HFFc6 (cell line): ENCODE measurements at places on chromosomes 16 and 17. TPM values are rescaled to one million over a fixed set of nuclear protein-coding genes. Genes with fewer than 3 reads are reported as not detected.

DNA sequence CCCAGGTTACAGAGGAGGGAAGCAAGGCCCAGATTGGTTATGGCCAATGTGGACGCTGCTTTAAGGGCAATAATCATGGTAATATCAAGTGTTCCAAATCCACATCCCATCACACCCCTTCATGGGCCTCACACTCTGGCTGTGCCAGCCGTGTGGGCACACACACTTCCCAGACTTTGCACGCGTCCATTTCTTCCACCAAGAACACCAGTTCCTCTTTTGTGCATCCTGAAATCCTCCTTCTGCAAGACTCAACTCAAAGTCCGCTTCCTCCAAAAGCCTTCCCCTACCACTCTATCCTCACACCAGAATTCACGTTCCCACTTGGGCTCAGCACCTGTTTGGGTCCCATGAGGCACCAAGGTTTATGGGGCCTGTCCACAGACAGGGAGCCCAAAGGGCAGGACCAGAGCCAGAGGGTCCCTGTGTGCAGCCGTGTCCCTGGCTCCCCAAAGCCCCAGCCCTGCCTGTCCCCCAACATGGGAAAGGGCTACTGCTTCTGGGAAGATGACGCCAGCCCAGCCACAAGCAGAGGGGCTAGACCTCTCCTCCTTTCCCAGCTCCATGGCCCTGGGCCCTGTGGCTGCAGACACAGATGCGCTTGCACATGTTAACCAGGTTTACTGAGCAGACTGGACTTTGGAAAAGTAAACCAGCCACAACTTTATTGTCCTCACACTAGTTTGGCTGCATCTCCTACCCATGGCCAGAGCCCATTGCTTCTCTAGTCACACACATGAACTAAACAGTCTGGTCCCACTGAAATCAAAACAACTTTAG, 20.3 kb downstream of the SPNS3 start:
- no peak overlapping the region for H3K27ac ChIP-seq
- H3K36me3 ChIP-seq, result no peaks in the 10 kb centered on the region
- peaks cover 33% of the 10 kb centered on the region for H3K27me3 ChIP-seq
- H3K4me1 ChIP-seq, result no peaks in the 10 kb centered on the region

DNA sequence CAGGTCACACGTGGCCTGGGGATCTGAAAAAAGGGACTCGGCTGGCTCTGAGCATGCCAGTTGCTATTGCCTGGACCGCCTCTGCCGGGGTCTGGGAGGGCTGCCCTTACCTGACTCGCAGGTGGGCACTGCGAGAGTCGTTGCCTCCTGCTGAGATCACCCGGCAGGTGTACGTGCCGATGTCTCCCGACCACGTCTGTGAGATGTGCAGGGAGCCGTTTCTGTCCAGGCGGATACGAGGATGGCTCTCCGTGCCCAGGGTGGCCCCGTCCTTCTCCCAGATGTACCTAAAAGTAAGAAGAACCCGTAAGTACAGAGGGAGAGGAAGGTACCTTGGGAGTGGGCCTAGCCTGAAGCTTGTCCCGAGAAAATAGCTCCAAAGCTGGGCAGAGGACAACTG, 112.0 kb upstream of the CDC42EP4 start:
- no peak for DNase-seq
- no peak overlapping the region for H3K4me3 ChIP-seq
- no peaks in the 10 kb centered on the region for H3K36me3 ChIP-seq

DNA sequence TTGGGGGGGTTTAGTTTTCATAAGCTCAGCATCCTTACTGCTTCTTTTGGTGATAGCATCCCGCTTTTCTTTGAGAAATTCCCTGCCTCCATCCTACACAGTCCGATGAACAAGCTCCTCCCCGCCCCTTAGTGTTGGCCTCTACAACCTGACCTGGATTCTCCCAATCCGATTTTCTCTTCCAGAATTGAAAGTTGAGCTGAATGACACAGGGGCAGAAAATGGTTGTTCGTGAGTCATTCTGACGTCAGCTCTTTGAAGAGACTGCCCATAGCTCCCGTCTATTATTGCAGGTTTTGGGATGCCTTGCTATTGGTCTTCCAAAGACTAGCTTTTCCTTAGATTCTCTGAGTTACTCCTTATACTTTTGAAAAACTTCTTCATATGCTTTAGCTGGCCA, 279.7 kb downstream of the SLC39A11 start:
- peak overlapping the region; percentile 56 for H3K27ac ChIP-seq
- peaks cover 2% of the 10 kb centered on the region; the same call in 1 of the 2 replicates for H3K27me3 ChIP-seq
- peak overlapping the region; percentile 33; the same call in 1 of the 2 replicates for H3K4me3 ChIP-seq
- H3K4me1 ChIP-seq, result peaks cover 10% of the 10 kb centered on the region
- H3K36me3 ChIP-seq, result peaks cover 27% of the 10 kb centered on the region
- peak; percentile 38 for DNase-seq

GRCh38 chr16:14513389-14514107, 116.5 kb downstream of the PARN start:
- DNase-seq, result no peak

DNA sequence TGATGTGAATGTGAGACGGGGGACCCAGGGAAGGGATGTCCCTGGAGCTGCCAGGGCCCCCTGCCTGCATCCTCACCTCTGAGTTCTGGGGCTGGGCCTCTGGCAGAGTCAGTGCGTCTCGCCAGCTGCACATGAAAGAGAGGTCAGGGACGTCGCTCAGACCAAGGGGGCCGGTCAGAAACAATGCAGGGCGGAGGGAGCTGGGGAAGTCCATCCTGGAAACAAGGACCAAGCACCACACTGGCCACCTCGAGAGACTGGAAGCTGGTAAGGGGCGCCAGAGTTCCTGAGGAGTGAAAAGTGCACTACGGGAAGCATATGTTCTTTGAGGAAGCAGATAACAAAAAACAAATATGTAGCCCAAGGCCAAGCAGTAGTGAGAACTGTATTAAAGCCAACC, 2.1 kb downstream of the TAF1C start:
- H3K36me3 ChIP-seq, result peaks cover 15% of the 10 kb centered on the region; the same call in 1 of the 2 replicates
- peak overlapping the region; percentile 94 for H3K4me3 ChIP-seq
- H3K4me1 ChIP-seq, result peaks cover 11% of the 10 kb centered on the region
- H3K27me3 ChIP-seq, result no peaks in the 10 kb centered on the region
- DNase-seq, result no peak
- H3K27ac ChIP-seq, result no peak overlapping the region

GRCh38 chr16:69190598-69190997, 3.6 kb downstream of the SNTB2 start:
- no peaks in the 10 kb centered on the region for H3K27me3 ChIP-seq
- H3K4me3 ChIP-seq, result no peak overlapping the region; the same call in 1 of the 2 replicates
- peaks cover 71% of the 10 kb centered on the region for H3K4me1 ChIP-seq

DNA sequence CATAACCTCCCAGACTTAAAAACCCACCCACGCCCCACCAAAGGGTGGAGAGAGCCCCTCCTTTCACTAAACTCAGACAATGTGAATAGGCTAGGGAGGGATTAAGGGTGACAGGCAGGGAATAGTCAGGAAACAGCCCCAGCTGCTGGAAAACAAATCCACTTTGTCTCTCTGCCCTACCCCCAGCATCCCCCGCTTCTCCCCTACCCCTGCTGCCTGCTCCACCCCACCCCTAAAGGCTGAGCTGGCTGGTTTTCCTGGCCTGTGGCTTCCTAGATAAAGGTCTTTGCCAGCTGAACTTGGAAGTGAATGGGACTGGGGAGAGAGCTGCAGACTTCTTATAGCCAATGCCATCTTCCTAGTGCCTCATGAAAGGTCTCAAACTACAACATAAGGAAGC, 15.0 kb downstream of the CAVIN1 start:
- H3K4me3 ChIP-seq, result peak overlapping the region; percentile 69
- H3K4me1 ChIP-seq, result peaks cover 73% of the 10 kb centered on the region
- H3K36me3 ChIP-seq, result peaks cover 30% of the 10 kb centered on the region
- no peaks in the 10 kb centered on the region; the same call in none of the 2 replicates for H3K27me3 ChIP-seq
- DNase-seq, result no peak

- no peaks in the 10 kb centered on the region for H3K36me3 ChIP-seq
- DNase-seq, result no peak
- H3K27ac ChIP-seq, result no peak overlapping the region
- H3K4me1 ChIP-seq, result peaks cover 20% of the 10 kb centered on the region
- H3K4me3 ChIP-seq, result no peak overlapping the region
Measured at GRCh38 chr16:17303101-17303500, 167.7 kb downstream of the XYLT1 start.

DNA sequence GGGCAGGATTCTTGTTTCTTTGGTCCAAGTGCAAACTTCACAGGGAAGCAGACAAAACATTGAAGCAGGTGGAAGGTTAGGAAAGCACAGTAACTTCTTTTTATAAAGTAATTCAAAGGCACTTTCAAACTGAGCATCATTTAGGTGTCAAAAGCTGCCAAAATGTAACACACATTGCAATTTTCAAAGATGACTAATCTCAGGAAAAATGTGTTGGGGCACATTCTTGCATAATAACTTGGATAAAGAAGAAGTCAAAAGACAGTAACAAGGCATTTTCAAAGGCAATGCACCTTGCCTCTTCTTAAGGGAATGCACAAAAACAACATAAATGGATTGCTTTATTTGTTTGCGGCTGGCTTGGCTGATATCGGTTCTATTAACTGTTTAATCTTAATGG, 3.6 kb downstream of the KCNJ2 start:
- H3K4me1 ChIP-seq, result peaks cover 30% of the 10 kb centered on the region
- no peaks in the 10 kb centered on the region for H3K36me3 ChIP-seq
- peaks cover 19% of the 10 kb centered on the region for H3K27me3 ChIP-seq
- DNase-seq, result no peak
- H3K27ac ChIP-seq, result no peak overlapping the region

GRCh38 chr17:78588258-78589030, 11.2 kb upstream of the DNAH17 start:
- no peaks in the 10 kb centered on the region for H3K36me3 ChIP-seq
- no peak overlapping the region for H3K4me3 ChIP-seq
- no peak overlapping the region for H3K27ac ChIP-seq
- H3K27me3 ChIP-seq, result peaks cover 6% of the 10 kb centered on the region

- H3K27ac ChIP-seq, result no peak overlapping the region
- no peak for DNase-seq
- peaks cover 25% of the 10 kb centered on the region for H3K4me1 ChIP-seq
- peaks cover 1% of the 10 kb centered on the region; the same call in 1 of the 2 replicates for H3K27me3 ChIP-seq
- H3K4me3 ChIP-seq, result no peak overlapping the region
- no peaks in the 10 kb centered on the region for H3K36me3 ChIP-seq
Measured at GRCh38 chr17:61477204-61477834, 25.1 kb downstream of the TBX4 start.

DNA sequence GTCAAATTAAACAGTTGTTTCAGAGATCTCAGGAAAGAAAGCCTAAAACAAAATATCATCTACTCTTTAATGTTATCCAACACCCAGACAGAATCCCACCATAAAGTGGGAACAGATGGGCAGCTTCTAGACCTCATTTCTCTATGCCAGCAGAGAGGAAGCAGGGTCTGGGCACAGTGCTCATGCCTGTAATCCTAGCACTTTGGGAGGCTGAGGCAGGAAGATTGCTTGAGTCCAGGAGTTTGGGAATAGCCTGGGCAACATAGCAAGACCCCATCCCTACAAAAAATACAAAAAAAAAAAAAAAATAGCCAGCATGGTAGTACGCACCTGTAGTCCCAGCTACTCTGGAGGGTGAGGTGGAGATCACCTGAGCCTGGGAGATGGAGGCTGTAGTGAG, 13.5 kb upstream of the ZNF652 start:
- H3K4me3 ChIP-seq, result no peak overlapping the region
- H3K27ac ChIP-seq, result no peak overlapping the region
- peaks cover 2% of the 10 kb centered on the region; the same call in 1 of the 2 replicates for H3K27me3 ChIP-seq
- DNase-seq, result no peak
- peaks cover 6% of the 10 kb centered on the region; the same call in 1 of the 2 replicates for H3K4me1 ChIP-seq
- peaks cover 27% of the 10 kb centered on the region for H3K36me3 ChIP-seq

DNA sequence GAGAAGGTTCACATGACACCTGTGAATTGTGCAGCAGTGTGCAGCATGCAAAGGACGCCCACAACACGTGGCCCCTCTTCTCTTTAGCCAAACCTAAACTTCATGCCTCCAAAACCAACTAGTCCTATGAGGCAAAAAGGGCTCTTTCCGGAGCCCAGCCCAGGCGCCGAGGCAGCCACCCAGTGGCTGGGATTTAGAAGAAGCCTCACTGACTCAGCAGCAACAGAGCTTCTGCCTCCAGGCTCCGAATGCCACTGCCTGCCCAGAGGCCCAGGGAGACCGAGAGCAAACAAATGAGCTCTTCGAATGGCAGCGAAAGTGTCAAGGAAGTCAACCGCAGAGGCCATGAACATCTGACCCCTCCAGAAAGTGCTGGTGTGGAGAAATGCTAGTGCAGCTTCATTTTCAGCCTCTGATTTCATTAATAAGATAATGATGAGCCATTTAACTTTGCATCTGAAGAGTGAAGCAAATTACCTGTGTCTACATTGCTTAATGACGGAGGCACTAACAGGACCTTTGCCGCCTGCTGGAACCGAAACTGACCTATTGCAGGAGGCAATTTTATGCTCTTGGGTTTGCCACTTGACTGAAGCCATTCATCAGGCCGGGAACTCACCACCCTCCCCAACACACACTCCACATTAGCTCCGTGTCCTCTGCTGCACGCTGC, 157.7 kb upstream of the RPL38 start:
- no peaks in the 10 kb centered on the region for H3K4me1 ChIP-seq
- peaks cover 4% of the 10 kb centered on the region for H3K36me3 ChIP-seq

GRCh38 chr16:52383640-52384292, 163.2 kb downstream of the TOX3 start:
- DNase-seq, result no peak
- no peaks in the 10 kb centered on the region for H3K36me3 ChIP-seq
- no peak overlapping the region for H3K27ac ChIP-seq
- no peak overlapping the region for H3K4me3 ChIP-seq
- no peaks in the 10 kb centered on the region for H3K4me1 ChIP-seq

DNA sequence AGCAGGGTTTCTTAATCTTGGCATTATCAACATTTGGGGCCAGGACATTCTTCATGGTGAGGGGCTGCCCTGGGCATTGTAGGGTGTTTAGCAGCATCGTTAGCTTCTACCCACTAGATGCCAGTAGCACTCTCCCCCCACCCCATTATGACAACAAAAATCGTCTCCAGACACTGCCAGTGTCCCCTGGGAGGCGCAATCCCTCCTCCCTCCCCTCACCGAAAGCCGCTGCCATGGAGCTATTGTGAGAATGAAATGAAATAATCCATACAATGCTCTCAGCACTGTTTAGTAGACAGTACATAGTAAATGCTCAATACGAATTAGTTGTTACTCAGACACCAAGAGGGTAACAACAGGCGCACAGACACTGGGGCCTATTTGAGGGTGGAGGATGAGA, 502.9 kb downstream of the NPIPA7 start:
- H3K4me3 ChIP-seq, result no peak overlapping the region
- no peaks in the 10 kb centered on the region for H3K4me1 ChIP-seq
- no peak overlapping the region for H3K27ac ChIP-seq
- H3K36me3 ChIP-seq, result no peaks in the 10 kb centered on the region
- no peak for DNase-seq

DNA sequence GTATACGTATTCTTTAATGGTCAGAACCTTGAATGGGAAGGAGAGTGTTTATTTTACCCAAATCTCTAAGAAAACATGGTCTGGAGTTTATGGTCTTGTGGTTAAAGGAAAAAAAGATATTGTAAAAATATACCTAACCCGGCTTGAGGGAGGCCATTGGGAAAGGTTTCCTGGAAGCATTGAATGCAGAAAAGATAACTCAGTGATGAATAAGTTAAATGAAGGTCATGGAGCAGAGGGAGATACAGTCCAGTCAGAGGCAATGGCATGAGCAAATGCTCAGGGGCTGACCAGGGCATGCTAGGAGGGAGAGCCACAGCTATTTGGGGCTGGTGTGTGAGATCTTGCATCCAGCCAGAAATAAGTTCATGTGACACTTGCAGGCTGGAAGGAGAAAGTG, 430.4 kb upstream of the CDH5 start:
- H3K4me1 ChIP-seq, result no peaks in the 10 kb centered on the region
- no peak overlapping the region for H3K27ac ChIP-seq
- DNase-seq, result peak; percentile 1
- H3K4me3 ChIP-seq, result no peak overlapping the region

ZCCHC14 gene
- total RNA-seq, result 12.3 to 13.5 TPM (median 12.4 TPM) in 3 replicates

AIPL1 gene
- total RNA-seq, result not detected in 3 replicates

CDH1 gene
- 0.36 to 0.97 TPM (median 0.48 TPM) in 3 replicates for total RNA-seq

OSGIN1 gene
- 3.7 to 8.6 TPM (median 4.8 TPM) in 3 replicates for total RNA-seq

CACNG5 gene
- total RNA-seq, result not detected in 3 replicates

SPN gene
- 0.09 to 0.15 TPM in 2 of 3 replicates, not detected in the other for total RNA-seq

TMIGD1 gene
- not detected in 3 replicates for total RNA-seq

HSD3B7 gene
- total RNA-seq, result 17.0 to 24.6 TPM (median 17.6 TPM) in 3 replicates
